ENCODE measurements at places on chromosomes 7 and 10.

GRCh38 chr10:130422366-130423324, 286.5 kb downstream of the GLRX3 start:
- no peak for DNase-seq

DNA sequence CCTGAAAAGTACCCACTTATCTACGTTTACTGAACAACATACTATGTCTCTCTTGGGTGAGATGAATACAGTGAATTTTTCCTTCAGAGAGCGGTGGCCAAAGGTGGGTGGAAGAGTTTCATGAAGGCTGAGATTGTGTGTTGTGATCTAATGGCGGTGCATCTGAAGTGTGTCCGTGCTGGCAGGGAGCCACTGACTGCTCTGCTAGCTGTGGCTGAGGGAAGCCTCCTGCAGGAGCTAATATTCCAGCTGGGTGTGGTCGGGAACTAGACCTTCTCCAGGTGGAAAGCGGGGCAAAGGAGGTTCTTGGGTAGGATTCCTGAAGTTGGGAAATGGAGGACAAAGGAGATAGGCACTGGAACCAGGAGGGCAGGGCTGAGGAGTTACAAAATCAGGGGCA, 69.2 kb upstream of the GRB10 start:
- DNase-seq: no peak

- DNase-seq: peak; percentile 36
These were observed 53.6 kb downstream of the PYROXD2 start for GRCh38 chr10:98361131-98362025.

DNA sequence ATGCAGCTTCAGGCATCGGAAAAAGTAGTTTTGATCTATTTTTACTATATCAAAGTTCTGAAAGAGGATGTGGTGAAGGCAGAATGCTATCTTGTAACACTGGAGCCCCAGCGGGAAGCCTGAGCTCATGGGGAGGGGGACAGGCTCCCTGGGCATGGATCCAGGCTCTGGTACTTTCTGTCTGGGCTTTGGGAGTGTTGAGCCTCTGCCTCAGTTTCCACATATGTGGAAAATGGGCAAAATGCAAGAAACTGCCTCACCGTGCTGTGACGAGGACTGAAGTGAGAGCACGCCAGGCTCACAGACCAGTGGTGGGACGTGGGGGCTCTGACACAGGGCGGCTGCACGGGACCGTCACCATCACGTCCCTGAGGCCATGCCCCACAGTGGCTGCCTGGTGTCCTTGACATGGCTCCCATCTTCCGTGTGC, 182.9 kb upstream of the SHH start:
- no peak for DNase-seq

GRCh38 chr7:45026013-45026412, 26.0 kb downstream of the CCM2 start:
- no peak for DNase-seq
